ENCODE measurements at places on chromosomes 13 and 19.
A peak's percentile ranks its signal among the peaks of the same experiment; 100 is the strongest.

GRCh38 chr19:51726049-51726448, 2.3 kb upstream of the HAS1 start:
- no peak for DNase-seq

GRCh38 chr13:30871588-30872275, 34.3 kb upstream of the MEDAG start:
- no peak for DNase-seq

DNA sequence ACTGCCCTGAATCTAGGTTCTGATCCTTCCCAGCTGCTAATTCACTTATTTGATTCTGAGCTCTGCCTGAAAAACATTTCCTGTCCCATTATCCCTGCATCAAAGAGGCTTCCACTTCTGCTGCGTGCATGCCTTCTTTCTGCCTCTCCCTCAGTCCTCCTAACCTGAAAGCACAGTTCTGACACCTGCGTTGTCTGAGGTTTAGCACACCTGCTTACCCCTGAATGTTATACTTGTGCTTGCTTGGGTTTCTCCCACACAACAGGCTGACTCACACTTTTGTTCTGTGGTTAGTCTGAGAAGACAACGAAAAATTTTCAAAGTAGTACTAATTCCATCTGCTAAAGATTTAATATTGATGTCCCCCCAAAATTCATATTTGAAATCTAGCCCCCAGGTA, 3.1 kb upstream of the SOHLH2 start:
- DNase-seq, result no peak

DNA sequence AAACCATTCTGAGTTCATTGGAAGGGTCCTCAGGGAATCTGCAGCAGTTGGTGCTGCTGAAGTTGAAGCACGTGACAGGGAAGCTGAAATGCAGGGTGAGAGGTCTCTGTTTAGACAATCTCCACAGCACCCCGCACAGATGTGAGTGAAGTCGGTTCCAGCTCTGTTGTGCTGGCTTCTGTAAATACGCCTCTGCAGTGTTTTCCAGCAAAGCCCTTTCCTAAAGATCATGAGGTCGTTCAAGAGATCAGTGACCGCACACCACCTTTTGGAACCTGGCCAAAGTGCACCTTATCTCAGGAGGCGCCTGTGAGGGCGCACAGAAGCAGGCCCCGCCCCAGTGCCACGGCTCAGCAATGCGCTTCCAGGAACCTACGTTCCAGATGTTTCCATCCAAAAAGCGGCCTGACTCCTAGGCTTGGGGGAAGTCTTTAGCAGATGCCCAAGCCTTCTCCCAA, 10.8 kb downstream of the CUL4A start:
- no peak for DNase-seq

DNA sequence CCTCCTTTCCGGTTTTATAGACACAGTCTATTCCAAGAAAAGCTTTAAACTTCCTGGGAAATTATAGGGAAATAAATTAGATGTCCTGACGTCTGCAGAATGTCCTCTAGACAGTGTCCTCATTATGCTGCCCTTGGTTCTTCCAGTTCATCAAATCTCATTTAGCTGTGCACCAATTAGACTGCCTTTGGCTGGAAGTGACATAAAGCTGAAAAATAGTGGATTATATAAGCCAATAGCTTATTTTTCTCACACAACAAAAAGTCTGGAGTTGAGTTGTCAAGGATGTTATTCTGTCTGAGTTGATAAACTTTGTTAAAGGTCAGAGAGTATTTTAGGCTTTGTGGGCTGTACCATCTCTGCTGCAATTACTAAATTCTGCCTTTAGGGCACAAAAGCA, 314.8 kb upstream of the TMTC4 start:
- DNase-seq, result no peak

GRCh38 chr13:95100525-95101433, 200.5 kb downstream of the ABCC4 start:
- no peak for DNase-seq

DNA sequence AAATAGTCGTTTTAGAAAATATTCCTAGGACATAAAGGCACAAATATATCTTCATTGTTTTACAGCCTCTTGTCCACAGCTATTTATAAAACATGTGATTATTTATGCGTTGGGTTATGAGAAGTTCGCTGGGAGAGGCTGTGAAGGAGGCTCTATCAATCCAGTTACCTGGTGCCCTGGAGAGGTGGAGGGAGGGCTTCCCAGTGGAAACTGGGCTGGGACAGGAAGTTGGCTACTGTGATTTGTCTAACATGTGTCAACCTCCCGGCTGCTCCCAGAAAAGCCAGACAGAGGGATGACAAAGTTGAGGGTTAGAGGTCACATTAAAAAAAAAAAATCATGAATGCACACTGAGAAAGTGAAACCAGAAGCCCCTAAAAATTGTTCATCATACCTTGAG, 346.5 kb downstream of the ZNF536 start:
- no peak for DNase-seq

GRCh38 chr13:51630288-51630615, 46.0 kb downstream of the WDFY2 start:
- DNase-seq, result no peak

DNA sequence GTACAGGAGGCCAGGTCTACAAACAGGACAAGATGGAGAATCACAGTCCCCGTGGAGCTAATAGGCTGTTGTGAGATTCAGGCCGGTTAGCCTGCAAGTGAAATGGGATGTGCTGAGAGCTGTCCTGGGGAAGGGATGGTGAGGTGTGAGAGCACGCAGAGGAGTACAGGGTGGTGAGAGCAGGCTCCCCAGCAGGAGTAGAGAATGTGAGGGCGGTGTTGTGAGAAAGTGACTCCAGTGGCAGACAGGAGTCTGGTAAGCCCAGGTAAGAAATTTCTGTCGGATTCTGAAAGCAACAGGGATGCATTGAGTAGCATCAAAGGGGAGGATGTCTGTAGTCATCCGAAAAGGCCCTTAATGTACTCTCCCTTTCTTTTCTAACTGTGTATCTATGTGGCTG, 50.7 kb upstream of the GPR183 start:
- no peak for DNase-seq

- DNase-seq, result no peak
Observed at GRCh38 chr19:17418710-17419109, 1.1 kb upstream of the MVB12A start.

DNA sequence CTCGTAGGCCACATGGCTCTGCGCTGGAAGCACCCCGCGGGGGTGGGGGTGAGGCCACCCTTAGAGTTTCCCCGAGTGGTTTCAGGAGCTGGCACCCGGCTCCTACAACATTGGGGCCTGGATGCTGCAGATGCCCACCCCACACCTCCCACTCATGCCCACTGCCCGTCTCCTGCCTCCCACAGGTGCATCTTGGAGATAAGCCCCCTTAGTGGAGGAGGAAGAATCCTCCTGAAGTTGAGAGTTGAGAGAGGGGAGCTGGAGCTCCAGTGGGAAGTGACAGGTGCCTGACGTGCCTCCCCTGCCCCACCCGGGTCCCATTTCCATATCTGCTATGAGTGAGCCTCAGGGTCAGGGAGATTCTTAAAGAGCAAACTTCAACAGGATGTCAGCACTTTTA, 341.3 kb downstream of the TEX29 start:
- DNase-seq, result no peak

GRCh38 chr19:43286096-43286495, 16.8 kb upstream of the PSG9 start:
- no peak for DNase-seq

DNA sequence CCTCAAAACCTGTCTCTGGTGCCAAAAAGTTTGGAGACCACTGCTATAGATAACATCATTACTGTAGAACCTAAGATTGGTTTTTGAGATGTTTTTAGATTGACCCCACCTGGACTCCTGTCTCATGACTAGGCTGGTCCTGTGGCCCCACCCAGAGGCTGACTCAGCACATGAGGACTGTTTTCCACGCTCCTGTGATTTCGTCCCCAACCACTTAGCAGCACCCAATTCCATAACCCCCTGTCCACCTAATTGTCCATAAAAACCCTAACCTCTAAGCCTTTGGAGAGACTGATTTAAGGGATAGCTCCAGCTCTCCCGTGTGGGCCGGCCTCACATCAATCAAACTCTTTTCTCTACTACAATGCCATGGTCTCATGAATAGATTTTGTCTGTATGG, 25.6 kb upstream of the GAS6 start:
- DNase-seq, result no peak

- DNase-seq, result no peak
Observed at GRCh38 chr13:94119360-94119936, 360.0 kb downstream of the DCT start.

GRCh38 chr13:39486758-39487157, 116.2 kb downstream of the LHFPL6 start:
- no peak for DNase-seq

DNA sequence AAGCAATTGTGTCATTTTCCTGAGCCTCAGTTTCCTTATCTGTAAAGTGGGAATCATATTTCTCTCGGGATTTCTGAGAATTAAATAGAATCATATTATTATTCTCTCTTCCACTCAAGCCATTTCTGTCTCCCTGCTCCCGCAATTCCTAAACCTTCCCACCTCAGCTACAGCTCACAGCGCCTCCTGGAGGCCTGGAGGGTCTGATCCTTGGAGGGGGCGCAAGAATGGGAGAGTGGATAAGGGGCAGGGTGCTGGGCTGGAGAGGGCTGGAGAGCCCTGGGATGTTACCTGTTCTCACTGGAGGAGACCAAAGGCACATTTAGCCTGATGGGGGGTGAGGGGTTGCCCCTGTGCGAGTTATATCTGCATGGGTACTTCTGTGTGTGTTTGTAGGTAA, 31.1 kb upstream of the CYP2S1 start:
- DNase-seq, result no peak

DNA sequence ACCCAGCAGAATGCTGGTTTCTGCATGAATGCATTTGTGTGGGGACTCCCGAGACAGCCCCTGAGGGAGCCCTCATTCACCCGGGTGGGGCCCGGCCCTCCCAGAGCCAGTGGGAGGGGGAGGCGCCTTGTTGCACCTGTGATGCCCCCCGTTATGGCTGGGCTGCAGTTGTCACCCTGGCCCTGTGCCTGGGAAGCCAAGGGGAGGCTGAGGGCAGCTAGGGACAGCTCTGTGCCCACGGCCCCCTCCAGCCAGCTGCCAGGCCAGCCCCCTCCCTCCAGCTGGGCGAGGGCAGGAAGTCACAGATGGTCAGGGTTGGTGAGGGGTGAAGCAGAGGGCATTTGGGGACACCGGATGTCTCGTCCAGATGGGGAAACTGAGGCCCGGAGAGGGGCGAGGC, 26.1 kb downstream of the NFIC start:
- no peak for DNase-seq

- no peak for DNase-seq
Observed at GRCh38 chr13:68608147-68608546, 1378.0 kb upstream of the PCDH9 start.

DNA sequence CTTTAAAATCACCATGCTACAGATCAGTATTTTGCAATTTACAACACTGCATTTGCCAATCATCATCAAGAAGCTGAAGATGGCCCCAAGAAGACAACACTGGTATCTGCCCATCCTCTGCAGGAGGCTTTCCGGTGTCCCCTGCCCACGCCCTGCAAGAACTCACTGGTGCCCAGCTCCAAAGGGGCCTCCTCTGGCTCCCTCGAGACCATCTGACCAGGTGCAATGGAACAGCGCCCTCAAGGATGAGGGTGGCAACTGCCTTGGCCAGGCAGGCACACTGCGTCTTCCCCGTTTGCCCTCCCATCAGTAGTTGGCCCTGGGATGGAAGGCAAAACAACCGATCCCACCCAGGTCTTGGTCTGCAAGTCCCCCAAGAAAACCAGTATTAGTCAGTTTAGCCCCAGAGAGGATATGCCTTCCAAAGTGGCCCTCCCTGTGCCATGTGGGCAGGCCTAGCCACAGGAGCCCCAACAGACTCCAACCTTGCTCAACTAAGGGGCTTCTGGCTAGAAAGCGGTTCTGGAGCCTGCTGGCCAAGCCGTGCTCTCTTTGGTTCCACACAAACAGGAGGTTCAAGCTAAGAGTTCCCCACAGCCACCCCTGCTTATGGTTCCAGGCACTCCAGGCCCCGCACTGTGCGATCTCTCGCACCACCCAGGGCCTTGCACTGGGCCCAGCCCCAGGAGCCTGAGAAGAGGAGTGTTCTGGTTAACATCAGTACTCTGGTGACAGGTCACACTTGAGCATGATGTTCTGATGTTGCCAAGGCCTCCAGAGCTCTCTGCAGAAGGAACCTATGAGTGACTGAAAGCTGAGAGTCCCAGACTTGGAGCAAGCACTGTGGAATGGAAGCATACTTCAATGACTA, 4.7 kb downstream of the PCID2 start:
- no peak for DNase-seq

DNA sequence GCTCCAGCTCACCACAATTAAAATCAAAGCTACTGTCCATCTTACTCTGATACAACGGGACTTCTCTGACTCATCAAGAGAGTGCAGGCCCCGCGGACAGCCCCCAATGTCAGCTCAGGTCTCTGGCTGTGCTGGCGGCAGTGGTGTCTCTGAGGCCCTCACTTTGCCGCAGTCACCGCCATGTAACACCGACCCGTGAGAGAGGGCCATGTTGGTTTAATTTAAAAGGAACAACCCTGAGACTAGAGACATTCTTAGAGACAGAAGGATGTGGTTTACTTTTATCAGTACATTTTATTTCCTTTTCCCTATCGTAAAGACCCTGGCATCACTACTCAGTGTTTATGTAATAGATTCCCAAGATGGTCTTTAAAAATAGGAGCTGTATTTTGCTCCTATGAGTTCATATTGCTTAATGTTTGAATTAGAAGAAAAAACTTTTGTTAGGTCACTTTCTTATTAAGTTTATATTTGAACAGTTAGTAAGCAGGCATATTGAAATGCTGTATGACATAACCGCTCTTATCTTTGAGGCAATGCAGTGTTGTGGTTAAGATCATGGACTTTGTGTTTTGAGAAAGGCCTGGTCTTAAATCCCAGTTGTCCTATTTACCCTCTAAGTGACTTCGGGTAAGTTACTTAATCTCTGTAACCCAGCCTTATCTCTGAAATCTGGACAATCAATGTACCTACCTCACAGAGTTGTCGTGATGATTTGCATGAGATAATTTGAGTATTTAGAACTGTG, 23.4 kb downstream of the DGKH start:
- no peak for DNase-seq

DNA sequence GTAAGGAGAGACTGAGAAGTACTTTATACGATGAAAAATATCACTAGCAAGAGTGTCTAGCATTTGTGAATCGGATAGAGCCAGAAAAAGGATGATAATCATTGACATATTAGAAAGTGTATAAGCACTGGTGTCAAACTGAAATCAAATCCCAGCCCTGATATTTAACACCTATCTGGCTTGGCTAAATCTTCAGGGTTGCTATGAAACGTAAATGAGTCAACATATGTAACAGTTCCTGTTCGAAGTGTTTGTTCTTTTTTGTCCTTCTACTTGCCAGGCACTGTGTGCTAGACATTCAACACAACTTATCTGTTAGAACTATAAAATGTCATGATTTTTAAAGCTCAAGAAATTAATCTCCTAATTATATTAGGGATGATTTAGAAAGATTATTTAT, 40.8 kb downstream of the SERPINE3 start:
- no peak for DNase-seq

DNA sequence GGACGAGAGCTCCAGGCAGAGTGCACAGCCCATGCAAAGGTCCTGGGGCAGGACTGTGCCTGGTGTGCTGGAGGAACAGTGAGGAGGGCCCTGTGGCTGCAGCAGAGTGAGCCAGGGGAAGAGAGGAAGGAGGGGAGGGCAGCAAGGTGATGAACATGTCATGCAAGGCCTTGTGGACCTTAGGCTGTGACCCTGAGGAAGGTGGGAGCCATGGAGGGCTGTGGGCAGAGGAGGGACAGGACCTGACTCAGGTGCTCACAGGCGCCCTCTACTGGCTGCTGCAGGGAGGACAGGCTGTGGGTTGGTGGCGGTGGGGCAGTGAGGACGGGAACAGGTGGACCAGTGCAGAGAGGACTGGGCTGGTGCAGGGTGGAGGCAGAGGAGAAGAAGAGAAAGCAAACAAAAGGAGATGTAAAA, 170.3 kb downstream of the PTPRS start:
- peak; percentile 26 for DNase-seq

GRCh38 chr13:90502762-90503161, 844.7 kb upstream of the MIR17HG start:
- no peak for DNase-seq

Measured in activated CD8-positive, alpha-beta memory T cell treated with anti-CD3 and anti-CD28 coated beads for 1 hour (primary cell).